ENCODE measurements at places on chromosomes 1 and 21.

DNA sequence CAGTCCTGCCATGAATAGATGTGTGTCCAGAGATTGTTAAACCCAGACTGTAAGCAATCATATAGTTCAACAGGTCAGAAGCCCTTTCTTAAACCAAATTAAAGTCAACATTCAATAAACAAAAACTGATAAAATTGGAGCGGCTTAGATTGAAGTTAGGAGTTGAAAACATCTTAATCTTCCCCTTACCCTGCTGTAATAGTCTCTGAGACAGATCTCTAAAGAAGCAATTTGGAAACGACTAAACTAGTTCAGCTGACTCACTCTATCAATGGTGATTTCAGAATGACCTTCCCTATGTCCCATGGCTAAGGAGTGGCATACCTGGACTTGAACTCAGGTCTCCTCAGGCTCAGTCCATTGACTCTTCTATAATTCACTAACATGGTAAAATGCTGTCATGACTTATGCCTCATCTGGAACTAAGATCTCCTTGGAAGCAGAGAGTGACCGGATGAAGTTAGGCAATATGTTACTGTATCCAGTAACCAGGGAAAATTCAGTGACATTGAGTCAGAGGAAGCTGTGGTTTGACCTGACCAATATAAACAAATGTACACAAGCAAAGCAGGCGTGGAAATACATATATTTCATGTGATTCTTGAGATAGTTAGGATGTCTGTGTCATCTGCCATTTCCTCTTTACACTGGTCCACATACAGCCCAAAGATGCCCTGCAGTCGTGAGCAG is 30.1 kb downstream of the SGIP1 start:
- peak; percentile 88 for DNase-seq

- no peak for DNase-seq
These were observed 3.5 kb downstream of the NTMT2 start for GRCh38 chr1:170149241-170149640.

- no peak for DNase-seq
These were observed 630.7 kb upstream of the PLXNA2 start for GRCh38 chr1:208874915-208875314.

DNA sequence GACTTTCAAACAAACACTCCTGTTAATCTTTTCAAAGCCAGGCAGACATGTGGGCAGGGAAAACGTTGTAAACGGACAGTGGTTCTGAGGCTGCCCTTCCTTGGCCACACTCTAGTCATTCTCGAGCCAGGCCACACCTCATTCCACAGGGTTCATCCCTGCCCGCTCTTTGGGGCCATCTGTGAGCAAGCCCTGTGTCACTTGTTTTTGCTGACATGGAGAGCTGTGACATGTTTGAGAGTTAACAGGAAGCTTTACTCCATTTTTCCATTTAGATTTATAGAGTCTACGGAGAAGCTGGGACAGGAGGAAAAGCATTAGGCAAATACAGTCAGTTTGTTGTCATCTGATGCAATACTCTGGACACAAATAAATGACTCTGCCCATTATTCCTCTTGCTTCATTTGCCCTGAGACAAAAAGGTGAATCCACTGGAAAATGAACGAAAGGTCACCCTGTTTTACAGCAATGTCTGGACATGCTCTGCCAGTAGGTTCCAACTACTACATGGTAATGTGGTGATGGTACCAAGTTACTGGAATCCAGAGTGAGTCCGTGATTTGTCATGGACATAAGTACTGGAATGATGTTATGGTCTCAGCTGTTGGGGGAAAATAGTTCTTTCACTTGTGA is 126.9 kb downstream of the CLIC6 start:
- no peak for DNase-seq

GRCh38 chr21:27840262-27840661 is 873.4 kb upstream of the ADAMTS5 start:
- DNase-seq: no peak

DNA sequence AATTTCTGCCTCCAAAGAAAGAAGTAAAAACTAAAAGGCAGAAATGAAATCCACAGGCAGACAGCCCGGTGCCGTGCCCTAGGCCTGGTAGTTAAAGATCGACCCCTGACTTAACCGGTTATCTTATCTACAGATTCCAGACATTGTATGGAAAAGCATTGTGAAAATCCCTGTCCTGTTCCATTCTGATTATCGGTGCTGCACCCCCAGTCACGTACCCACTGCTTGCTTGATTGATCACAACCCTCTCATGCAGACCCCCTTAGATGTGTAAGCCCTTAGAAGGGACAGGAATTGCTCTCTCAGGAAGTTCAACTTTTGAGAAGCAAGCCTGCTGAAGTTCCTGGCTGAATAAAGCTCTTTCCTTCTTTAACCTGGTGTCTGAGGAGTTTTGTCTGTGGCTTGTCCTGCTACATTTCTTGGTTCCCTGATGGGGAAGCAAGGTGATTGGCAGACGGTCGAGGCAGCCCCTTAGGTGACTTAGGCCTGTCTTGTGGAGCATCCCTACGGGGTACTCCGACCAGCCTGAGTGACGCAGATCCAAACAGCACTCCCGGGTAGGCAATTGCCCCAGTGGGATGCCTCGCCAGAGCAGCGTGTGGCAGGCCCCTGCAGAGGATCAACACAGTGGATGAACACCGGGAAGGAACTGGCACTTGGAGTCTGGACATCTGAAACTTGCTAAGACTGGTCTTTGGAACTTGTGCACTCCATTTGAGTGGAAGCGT is 111.2 kb upstream of the PPM1J start:
- DNase-seq: no peak

DNA sequence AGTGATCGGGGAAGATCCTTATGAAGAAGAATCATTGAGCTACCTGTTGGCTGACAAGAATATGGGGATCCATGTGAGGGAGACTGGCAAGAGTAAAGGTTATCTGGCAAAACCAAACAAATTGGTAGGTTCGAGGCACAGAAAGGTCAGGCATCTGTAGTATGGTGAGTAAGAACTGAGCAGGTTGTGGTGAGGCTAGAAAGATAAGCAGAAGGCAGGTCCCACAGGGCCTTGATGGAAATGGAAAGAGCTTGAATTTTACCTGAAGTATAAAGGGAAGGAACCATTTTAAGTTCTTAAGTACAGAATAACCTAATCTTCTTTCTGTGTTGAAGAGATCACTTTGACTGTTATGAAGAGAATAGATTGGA is 11.1 kb downstream of the PTPRC start:
- no peak for DNase-seq
